ENCODE measurements at places on chromosomes 3 and 15.
A peak's percentile ranks its signal among the peaks of the same experiment; 100 is the strongest.

- no peak for DNase-seq
Measured at GRCh38 chr3:138187296-138188012, at the start of gene ARMC8. Gene ARMC8 (plus strand): TSS chr3:138187301. CDS start chr3:138187555, 254 bp downstream.

DNA sequence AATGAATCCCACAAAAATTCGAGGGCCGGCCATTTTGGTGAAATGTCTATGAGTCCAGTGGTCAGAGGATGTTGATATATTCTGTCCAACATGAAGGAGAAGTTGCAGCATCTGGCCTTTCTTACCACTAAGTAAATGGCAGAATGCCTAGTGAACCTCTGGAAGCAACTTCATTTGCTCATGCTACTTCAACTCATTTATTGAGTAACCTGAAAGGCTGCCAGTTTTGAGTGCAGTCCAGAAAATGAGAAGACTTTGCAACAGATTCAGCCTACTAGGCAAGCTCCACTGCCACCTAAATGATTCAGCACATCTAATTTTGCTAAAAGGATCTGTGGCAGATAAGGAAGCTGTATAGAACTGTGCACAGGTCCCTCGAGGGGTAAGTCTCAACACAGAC lies 265.0 kb downstream of the OPA1 start:
- no peak for DNase-seq

DNA sequence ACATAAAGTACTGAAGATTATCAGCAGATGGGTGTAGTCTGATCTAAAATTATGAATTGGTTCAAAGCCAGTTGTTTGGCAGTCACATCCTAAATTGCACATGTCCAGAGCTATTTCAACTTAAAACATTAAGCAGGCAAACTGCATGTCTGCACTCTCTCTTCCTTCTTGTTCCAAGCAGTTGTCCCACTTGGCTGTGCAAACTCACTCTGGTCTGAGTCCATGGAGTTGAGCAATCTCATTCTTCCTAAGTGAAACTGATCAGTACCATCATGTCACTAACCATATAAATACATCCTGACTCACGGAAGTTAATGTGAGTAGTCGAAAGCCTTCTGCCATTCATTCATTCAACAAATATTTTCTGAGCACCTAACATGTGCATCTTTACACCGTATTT lies 353.0 kb downstream of the ROBO1 start:
- DNase-seq, result no peak

GRCh38 chr3:46851364-46852333 lies 11.6 kb downstream of the MYL3 start:
- DNase-seq, result no peak

GRCh38 chr15:75366163-75366562 lies 2.2 kb downstream of the MAN2C1 start:
- no peak for DNase-seq

GRCh38 chr15:73631915-73632669 lies 1.1 kb downstream of the NPTN start:
- DNase-seq, result peak; percentile 3

DNA sequence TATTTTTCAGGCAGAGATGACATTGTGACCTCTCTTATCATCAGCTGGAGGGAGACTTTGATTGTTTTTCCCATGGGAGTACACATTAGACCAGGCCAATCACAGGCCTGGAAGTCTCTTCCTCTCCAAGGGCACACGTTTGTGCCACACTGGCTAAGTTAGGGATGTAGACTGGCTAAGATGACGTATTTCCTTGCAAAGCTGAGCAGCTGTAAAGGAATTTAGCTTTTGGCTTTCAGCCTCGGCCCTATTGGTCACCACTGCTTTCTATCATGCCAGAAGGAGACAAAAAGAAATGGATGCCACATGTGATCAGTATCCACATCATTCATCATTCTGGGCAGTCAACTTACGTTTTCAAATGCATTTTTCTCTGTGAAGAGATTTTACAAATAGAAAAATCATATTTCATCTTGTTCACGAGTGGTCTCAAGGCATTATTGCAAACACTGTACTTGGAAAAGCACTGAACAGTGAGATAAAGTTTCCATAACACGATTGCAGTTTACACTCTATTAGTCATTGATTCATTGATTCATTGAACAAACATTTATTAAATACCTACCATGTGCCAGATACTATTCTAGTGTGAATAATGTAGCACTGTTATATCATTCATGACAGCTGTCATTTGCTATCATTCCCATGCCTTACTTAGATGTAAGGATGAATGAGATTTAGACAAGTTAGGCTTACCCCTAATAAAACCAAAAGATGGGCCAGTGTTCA lies 27.0 kb upstream of the RNF7 start:
- DNase-seq, result no peak

DNA sequence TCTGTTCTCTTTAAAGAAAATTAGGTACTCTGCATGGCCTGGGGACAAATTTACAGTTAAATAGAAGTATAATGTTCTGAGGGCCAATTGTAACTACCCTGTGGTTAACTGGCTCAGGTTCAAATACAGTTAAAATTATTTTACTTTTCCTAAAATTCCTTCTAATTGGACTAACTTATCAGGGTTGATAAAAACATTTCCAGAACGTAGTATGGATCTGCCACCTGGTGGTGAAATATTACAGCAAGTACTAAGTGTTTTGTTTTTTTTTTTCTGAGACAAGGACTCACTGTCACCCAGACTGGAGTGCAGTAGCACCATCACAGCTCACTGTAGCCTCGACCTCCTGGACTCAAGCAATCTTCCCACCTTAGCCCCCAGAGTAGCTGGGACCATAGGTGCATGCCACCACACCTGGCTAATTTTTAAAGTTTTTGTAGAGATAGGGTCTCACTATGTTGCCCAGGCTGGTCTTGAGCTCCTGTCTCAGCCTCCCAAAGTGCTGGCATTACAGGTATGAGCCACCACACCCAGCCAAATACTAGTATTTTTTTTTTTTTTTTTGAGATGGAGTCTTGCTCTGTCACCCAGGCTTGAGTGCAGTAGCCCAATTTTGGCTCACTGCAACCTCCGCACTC lies 29.2 kb downstream of the NEO1 start:
- DNase-seq, result peak; percentile 31

- DNase-seq, result peak; percentile 29
Measured at GRCh38 chr15:26864664-26865191, 2.1 kb upstream of the GABRA5 start.

- no peak for DNase-seq
Measured at GRCh38 chr15:39331584-39331983, 249.3 kb upstream of the THBS1 start.

GRCh38 chr15:92429378-92430068 lies 35.8 kb downstream of the ST8SIA2 start:
- DNase-seq, result no peak

DNA sequence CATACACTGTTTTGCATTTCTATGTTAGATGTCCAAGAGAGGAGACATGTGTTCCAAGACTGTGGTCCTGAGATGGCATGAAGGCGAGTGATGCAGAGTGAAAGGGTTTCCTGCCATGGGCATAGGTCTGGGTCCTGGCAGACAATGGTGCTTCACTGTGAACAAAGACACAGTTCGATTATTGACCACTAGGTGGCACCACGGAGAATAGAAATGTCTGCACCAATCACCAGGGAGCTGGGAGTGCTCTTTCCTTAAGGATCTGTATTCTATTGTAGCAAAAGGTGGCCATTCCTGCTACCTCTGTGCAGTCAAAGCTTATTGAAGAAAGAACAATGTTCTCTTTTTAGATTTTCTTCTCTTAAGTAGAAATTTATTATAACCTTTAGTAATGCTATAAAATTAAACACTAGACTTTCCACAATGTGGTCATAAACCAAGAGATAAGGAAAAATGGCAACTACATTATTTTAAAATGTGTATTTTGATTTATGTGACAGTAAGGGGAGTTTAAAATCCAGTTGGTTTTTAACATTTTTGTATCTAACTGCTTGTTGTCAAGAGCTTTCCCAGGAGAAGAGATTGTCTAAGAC lies 88.7 kb downstream of the GABRG3 start:
- peak; percentile 49 for DNase-seq

DNA sequence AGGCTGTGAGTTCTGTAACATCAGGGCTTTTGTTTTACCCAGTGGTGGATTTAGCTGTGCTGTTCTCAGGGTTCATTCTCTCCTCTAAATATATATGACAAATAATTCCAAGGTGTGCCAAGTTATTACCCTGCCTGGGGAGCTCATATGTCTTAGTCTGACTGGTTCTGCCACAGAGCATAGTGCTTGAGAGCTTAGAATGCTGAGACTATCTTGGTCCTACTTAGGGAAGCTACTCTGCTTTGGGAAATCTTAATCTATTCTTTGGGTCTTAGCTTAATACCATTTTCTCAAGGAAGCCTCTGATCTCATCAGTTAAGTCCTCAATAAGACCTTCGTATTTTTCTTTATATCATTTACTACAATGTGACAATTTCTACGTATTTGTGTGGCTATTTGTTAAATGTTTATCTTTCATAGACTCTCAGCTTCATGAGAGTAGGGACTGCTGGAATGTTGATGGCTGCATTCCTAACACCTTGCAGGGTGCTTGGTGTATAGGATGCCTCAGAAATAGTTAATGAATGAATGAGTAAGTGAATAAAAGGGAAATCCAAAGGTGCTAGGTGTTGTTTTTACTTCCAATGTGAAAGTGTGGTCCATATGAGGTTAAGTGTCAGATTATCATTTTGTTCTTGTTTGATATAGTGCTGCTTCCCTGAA lies 1.8 kb downstream of the OTOL1 start:
- DNase-seq, result no peak

DNA sequence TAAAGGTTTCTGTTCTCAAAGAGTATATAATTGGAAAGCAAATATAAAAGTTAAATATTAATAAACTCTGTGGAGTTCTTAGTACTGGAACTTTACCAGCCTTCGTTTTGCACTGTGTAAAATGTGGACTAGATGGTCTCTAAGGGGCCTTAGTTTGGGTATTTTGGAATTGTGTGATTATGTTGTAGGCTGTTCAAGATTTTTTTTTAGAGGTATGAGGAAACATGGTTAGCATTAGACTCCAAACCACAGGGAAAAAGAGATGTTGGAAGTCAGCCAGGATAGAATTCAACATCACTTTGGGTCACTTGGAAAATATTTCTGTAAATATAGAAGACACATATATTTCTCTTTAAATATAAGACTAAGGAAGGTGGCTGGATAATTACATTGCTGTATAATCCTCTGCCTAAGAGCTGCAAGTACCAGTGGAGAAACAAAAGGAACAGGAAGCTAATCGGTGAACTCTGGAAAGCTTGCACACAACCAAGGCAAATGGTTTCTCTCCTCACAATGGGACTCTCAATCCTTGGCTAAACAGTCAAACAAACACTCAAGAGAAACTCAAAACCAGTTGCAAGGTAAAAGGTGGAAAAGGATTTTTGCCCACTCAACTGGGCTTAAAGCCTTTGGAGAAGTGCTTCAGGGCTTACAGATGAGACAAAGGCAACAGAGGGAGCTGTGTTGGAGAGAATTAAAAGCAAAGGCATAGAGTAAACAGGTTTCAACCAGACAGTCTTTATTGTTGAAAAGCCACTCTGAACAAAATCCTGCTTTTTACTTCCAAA lies 141.7 kb downstream of the NR1D2 start:
- DNase-seq, result peak; percentile 1

- no peak for DNase-seq
Measured at GRCh38 chr3:37014620-37015019, 21.3 kb downstream of the MLH1 start.

DNA sequence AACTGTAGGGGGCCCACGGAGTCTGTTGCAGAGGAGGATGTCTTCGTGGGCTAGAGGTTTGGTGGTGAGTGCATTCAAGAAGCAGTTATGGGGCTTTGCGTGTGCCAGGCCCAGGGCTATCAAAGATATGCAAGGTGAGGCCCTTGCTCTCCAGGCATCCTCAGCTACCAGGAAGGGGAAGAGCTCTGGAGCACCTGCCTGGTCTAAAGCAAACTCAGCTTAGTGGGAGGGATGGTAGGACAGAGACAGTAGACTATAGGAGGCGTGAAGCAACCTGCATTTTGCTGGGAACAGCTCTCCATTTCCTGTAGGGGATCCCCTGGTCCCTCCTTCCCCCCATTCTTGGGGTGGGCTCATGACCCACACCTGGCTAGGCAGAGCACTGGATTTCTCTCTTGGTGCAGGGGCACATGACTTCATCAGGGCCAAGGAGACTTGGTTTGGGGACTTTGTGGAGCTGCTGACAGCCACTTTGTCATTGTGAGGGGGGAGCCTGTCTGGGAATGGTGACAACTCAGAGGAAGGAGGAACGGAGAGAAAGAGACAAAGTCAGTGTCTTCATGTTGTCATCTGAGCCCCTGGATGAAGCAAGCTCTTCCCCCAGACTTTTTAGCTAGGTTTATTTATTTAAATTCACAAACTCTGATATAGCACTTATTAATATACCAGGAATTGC lies 8.6 kb upstream of the EEFSEC start:
- DNase-seq, result no peak

DNA sequence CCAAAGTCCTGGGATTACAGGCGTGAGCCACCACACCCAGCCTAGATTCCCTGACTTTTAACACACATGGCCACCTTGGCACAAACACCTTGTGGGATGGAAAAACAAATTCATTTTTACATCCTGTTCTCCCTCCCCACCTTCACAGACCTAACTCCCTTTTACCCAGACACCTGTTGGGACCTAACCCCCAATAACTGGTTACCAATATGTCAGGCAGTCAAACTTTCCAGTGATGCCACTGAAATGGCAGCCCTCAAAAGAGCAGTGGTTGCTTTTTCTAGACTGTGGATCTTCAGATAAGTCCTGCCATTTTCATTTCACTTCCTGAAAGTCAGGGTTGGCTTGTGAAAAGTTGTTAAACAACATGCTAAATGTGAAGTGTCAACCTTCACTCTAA lies 34.9 kb downstream of the SIN3A start:
- DNase-seq, result no peak
